8988T (cell line): ENCODE measurements at places on chromosomes 12 and 14.

DNA sequence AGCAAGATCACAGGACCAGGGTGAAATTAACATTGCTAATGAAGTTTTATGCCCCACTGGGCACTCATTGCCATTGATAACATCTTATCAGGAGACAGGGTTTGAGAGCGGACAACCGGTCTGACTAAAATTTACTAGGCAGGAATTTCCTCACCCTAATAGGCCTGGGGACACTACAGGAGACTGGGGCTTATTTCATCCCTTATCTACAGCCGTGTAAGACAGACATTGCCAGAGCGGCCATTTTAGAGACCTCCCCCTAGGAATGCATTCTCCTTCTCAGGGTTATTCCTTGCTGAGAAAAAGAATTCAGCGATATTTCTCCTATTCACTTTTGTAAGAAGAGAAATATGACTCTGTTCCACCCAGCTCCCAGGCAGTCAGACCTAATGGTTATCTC, 8.3 kb downstream of the OR4K17 start:
- no peak for DNase-seq

DNA sequence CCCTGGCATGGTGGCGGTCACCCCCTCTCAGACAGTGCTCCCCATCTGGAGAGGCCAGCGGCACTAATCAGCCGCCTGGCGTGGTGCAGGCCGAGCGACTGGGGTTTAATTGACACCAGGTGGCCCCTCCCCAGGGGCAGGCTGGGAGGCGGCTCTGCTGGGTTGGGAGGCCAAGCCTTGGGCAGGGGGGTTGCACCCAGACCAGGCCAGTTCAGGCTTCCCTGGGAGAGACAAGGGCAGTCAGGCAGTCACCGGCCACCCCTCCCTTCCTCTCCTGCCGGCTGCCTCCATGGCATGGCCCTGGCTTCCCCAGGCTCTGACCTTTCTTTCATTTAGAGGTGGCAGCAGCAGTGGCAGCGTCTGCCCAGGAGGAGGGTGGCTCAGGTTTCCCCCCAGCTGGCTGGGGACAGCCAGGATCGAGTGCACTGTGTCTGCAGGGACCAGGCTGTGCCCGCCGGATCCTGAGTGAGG, 78.1 kb upstream of the NOS1 start:
- DNase-seq, result no peak

- DNase-seq, result no peak
Measured at GRCh38 chr14:54625112-54625511, 58.2 kb downstream of the SAMD4A start.

GRCh38 chr12:612886-613285, 50.4 kb downstream of the NINJ2 start:
- no peak for DNase-seq

GRCh38 chr14:72855913-72856312, 38.0 kb downstream of the DPF3 start:
- no peak for DNase-seq

GRCh38 chr14:94342334-94342934, 19.3 kb upstream of the SERPINA6 start:
- DNase-seq, result peak; percentile 37

DNA sequence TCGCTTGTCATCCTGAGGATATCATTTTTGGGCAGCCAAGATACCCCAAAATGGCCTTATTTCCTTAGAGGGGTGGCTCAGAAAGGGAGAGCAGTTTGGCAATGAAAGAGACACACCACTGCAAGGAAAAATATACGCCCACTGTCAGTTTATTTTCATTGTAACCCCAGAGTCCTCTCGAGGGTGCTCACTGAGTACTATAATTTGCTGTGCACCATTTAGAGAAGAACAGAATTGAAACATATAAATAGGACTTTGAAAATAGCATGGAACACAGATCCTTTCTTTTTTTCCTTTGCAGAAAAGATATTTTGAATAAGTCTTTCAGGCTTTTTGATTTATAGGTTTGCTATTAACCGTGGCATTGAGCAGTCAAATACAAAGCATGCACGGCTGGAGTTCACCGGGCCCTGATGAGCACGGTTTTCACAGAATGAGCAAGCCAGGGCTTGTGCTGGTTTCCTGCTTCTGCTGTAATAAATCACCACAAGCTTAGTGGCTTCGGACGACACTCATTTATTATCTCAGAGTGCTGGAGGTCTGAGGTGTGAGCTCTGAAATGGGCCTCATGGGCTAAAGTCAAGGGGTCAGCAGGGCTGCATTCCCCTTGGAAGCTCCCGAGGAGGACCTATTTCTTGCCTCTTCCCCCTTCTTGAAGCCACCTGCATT, 152.3 kb downstream of the ZNF664 start:
- DNase-seq, result no peak

DNA sequence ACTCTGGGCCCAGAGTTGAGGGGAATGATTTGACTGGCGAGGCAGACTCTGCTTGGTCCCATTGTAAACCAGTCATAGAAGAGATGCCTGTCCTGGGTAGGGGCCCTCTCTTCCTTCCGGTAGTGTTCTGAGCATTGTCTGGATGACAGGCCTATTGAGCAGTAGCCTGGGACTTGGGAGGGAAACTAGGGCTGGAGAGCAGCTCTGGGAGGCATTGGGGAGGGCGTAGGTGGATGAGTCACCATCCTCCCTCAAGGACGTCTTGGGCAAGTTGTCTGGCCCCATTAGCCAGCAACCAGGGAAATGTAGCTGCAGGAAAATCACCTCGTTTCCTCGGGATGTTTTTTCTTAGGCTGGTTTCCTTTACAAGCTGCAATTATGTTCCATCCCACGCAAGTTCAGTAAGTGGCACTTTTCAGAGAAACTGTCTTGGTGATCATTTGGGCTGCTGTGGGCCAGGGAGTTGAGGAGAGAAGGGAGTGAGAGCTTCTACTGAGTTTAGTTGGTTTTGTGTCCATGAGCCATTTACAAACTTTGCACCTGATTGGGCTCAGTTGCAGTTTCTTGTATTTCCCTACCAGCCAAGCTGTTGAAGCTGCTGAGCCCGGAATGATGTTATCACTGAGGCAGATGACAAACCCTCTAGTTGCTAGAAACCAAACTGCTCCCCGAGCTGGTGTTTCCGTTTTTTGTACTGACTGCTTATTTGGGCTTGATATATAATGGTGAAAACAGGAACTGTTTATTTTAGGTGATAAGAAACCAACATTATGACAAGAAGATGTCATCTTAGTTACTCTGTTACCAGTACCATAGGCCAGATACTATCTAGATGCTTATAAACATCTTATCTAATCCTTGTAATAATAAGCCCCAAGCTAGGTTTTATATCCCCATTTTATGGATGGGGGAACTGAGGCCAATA, 147.6 kb downstream of the CHST11 start:
- peak; percentile 52 for DNase-seq

DNA sequence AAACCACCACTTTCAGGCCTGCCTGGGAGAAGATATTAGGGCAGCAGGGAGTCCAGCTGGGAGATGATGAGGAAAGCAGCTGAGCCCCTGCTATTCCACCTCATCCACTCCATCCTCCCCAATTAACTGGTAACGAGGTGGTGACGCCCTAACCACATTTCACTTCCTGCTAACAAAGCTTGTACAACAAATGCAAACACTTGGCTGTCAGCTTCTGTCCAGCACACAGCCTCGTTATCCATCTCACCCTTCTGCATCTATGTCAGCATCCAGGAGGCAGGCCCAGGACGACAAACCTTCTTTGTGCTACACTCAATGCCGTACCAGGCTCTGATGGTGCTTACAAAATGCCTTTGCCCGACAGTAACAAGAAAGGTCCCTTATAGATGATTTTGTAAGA, 225.4 kb downstream of the APAF1 start:
- DNase-seq, result no peak

DNA sequence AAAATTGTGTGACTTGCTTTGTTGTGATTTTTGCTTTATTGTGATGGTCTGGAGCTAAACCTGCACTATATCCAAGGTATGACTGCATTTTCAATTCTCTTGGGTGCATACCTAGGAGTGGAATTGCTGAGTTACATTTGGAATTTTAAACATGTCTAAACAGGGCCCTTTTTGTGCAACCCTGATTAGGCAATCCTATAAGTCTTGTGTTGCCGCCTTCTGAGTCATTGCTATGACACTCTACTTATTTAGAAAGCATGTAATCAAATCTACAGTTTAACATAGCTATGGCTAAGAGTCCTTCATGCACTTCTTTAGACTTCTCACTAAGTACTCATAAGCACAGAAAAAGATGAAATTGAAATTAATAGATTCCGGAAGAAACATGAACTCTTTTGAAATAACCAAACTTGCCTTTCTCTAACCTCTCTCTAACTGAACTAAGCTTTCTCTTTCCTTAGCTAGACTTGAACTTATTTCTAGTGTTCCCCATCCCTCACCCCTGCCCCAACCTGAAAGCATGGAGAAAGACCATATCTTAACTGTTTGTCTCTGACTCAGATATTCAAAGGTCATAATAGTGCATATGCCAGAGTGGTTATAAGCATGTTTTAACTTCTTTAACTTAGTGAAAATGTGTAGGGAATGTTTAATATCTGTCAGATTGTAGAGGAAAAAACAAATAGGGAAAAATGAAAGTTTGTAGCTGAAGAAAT, 203.0 kb downstream of the SNAPC1 start:
- no peak for DNase-seq

GRCh38 chr12:41479426-41479825, 291.3 kb downstream of the PDZRN4 start:
- no peak for DNase-seq

DNA sequence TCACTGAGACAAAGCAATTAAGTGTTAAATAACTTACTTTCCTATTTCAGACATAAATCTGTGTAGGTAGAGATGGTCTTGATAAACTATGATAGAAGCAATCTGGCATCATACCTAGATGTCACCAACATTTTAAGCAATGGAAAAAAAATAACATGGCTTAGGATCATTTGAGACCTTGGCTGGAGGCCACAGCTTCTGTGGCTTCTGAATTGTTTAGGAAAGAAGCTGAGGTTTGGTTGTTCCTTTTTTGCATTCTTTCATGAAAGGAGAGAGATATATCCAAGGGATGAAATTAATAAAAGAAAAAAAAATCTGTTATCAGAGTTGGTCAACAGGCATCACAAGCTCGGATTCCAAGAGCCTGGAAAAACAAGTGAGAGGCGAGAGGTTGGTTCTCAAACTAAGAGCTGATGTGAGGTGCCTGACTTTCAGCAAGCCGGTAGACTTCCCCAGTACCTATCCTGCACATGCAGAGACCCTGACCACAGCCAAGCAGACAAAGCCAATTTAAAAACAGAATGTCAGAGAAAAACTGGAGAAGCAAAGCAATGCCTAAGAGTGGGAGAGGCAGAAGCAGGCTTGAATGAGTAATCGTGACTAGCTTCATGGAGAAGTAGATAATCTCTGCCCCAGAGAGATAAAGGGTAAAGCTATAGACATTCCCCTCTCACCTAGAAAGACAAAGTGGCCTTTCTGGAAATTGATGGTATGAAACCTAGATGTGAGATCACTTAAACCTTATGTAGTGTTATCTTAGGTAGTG, 43.4 kb upstream of the ST8SIA1 start:
- DNase-seq, result no peak

DNA sequence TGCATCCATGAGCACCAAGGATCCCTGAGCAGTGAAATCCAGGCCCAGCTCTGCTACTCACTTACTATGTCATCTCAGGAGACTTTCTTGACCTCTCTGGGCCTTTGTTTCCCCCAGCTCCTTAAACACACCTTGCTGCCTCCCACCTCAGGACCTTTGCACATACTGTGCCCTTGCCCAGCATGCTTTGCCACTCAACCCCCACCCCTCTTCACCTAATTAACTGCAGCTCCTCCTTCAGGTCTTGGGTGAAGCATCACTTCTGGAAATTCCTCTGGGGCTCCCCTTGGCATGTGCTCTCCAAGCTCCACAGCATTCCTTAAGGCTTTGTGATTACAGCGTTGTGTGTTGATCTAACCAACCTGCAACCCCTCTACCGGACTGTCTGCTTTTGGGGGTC, 15.9 kb downstream of the WSCD2 start:
- no peak for DNase-seq

DNA sequence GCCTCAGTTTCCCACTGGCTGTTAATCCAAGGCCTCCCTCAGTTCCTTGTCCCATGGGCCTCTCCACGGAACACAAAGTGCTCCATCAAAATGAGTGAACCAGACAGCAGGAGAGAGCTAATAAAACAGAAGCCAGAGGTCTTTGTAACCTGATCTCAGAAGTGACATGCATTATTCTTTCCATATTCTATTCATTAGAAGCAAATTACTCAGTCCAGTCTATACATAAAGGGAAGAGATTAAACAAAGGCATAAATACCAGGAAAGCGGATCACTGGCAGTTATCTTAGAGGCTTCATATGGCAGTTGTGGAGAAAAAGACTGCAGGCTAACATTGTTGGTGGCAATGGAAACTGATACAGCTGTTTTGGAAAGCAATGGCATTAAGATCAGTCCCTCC, 170.6 kb upstream of the GARIN6 start:
- DNase-seq, result no peak

- no peak for DNase-seq
Measured at GRCh38 chr12:45966486-45966885, 23.9 kb downstream of the SCAF11 start.
